AG04449 (cell line): ENCODE measurements at places on chromosomes 3 and 15.

- DNase-seq, result no peak
These were observed 3.0 kb upstream of the LRRC34 start for GRCh38 chr3:169815590-169816150.

DNA sequence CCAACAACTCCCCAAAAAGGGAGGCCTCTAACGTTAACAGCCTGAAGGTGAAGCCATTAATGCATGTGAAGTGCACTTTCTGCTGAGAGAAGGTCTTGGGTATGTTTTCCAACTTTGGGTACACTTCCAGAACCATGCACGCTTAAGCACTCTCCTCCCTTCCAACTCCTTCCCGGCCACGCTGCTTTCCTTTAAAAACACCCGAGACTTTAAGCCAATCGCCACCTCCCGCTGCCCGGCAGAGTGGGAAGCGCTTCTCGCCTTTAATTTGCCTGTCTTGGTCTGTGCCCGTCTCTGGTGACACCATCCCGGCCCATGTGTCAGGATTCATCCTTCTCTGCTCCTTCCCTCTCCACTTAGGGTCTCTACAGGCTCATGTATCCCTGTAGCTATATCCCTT is 35.3 kb downstream of the ITGB5 start:
- no peak for DNase-seq

DNA sequence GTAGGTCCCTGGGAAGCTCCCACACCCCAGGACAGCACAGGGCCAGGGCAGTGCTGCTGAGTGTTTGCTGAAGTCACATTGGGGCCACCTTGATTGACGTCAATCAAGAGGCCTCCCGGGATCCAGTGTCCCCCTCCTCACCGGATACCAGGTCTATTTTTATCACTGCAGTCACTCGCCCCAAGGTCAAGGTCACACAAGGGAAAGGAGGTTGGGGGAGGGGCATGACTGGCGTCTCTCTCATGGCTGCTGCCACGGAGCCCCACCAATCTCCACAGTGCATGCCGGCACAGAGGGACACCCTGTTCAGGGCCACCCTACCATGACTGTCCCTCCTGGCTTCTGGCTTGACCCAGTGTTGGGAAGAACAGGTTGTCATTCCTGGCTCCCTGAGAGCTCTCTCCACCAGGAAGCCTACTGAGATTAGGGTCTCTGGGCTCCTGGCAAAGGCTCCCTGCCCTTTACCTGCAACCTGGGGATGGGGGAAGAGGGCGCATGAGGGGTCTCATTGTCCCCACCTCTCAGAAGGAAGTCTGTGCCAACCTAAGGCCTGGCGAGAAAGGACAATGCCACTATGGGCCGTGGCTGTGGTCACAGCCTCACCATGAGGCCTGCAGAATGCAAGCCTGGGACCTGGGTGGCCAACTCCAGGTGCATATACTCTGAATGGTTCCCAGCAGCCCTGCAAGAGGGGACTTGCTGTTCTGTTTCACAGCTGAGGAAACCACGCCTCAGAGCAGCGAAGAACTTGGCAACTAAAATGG is 1.5 kb downstream of the MYL3 start:
- DNase-seq, result no peak

- no peak for DNase-seq
These were observed 54.7 kb downstream of the ADAM10 start for GRCh38 chr15:58694641-58695398.

DNA sequence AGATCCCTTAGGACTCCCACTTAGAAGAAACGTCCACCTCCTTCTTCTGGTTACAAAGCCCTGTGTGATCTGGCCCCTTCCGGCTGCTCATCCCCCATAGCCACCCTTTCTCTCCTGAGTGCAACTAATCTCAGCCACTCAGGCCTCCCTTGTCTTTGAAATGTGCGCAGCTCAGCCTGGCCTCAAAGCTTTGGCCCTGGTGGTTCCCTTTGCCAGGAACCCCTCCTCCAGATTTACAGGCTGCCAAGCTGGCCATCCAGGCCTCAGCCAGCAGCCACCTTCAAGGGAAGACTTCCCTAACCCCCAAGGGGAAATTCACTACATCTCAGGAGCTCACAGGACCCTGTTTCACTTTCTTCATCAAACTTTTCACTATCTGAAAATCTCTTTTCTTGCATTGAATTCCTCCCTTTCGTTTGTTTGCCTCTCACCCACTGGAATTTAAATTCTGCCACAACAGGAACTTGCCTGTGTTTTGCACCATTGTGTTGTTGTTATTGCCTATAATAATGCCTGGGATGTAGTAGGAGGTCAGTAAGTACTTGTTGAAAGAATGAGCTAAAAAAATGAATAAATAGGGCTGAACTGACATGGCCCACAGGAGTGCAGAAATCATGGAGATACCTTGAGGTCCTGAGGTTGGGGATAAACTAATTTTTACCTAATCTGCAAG is 109.5 kb upstream of the PFN2 start:
- no peak for DNase-seq

DNA sequence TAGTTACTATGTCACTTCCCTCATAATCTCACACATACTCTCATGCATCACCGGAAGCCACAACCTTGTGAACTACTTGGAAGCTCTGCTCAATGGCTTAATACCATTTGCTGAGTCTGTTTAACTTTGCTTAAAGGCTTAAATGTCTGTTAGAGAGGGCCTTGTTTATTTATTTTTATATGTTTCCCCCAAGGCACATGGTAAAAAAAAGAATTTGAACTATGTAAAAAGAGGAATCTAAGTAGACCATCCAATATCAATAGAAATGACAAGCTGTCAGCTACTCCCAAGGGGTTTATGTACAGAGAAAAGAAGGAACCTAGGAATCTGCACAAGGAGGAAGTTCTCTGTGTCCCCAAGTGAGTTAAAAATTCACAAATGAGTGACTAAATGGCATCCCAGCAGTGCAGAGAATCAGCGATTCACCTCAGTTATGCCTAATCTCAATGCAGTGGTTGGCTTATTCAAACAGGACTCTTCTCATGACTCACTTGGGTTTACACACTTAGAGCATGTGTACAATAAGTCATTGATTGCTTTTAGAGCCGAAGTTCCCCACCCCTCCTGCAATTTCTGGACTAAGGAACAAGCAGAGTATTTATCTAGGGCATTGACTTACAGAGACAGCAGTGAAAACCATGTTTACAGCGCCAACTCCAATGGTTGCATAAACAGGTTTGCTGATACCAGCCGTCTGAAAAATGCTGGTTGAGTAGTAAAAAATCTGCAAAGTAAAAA is 24.4 kb downstream of the SLC2A2 start:
- DNase-seq, result no peak

GRCh38 chr3:20225769-20226168 is 39.8 kb upstream of the SGO1 start:
- no peak for DNase-seq

DNA sequence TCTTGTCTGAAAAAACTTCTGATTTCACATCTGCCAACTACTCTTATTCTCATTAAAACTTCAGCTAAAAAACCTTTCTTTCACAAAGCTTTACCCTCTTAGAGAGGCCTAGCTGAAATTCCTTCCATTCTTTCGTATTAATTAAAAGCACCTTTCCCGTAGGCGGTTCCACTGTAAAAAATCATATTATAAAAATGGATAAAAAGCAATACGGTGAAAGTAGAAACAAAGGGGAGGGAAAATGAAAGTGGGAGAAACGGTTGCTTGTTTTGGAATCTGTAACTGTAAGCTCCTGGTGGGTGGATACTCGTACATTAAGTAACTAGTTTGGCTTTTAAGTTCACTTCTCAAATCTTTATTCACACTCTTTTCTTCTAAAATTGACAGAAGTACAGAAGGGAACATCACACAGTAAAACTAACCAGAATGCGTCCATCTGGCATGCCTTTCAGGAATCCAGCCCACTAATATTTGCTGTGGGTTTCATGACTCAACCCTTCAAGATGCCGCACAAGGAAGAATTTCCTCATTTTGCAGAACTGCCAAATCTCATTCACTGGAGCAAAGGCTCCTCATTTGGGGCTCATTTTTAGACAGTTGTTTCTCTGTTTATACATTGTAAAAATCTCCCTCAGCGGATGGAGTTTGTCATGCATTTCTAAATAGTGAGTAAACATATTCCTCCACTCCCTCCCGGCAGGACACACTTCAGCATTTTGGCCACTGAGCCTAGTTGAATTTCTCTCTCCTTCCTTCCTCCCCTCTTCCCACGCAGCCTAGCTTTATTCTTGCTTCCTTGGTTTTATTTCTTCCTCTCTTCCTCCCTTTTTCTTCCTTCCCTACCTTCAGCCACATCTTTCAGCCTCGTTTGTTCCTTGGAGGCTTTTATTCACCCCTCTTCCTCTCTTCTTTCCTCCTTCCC is 419.5 kb upstream of the NAALADL2 start:
- DNase-seq, result peak; percentile 97

DNA sequence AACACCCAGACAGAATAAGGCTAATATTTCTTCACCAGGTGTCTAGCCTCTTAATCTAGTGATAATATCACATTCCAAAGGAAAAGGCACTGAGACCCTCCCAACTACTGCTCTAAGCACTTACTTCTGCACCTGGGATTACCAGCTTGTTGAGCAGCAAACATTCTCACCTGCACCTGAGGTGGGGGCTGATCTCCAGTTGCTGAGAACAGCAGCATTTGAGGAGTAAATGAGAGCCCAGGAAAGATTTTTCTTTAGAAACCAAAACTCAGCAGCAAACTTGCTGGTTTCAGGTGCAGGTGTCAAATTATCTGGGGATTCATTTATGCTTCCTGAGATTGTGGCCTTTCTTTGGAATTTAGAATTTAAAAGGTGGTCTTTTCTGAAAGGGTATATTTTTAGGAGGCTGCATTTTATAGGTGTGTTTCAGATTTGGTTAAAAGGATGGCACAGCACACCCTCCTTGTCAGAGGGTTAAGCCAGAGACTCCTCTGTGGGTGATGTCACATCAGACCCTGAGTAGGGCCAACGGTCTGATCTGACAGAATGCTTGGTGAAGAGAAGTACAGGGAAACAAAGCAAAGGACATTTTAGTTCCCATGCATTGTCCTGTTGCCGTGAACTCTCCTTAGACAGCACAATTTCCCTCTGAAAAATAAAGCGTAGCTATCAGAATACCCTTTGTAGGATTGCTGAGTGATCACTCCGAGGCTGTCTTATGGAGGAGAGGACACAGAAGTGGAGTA is 411.0 kb upstream of the ATP11B start:
- no peak for DNase-seq

DNA sequence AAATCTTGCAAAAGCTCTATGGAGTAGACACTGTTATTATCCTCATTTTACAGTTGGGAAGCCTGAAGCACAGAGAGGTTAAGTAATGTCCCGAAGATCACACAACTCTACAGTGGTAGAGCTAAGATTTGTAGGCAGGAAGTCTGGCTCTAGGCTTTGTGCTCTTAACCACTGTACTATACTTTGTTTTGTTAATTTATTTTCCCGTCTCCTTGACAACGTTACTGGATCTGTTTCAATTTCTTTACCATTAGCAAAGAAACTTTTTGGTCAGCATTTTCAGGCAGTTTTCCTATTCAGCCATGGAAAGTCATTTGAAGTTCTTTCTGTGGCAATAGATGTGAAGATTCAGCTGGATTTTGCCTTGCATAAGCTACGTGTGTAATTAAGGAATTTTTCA is 51.7 kb downstream of the OTOL1 start:
- no peak for DNase-seq

DNA sequence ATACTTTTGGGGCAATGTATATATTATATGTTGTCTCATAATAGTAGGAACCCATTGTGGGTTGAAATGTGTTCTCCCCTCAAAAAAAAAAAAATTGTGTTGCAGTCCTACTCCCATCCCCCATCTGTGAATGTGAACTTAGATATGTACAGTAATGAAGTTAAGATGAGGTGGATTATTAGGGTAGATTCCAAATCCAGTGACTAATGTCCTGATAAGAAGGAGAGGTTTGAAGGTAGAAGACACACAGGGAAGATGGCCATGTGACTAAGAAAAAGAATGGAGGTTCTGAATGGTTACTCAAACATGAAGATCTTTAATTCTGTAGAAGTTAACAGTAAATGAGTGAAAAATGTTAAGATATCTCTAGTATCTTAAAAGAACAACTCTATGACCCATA is 3.0 kb upstream of the ATOSA start:
- DNase-seq, result no peak

DNA sequence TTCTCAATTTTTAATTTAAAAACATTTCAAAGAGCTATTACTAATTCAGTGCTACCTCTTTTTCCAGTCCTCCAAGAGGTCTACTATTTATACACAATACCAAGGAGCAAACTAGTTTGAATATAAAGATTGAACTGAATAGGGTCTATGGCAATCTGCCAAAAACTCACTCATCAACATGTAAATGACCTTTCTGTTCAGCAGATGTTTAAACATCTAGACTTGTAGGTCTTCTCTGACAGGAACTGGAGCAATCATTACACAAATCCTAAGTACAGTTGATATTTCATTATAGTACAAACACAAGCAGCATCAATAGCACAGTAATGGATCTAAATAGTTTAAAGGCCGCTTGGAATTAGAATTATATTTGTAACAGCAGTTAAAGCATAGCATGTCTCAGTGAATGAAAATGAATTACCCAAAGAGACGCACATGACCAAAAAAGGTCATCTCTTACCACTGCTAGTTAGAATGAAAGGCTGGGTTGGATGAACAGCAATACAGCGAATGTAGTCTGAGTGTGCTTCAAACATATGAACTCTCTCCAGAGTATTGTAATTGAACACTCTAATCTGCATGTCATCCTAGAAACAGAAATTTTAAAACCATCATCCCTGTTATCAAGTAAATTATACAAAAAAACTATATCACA is 10.7 kb downstream of the COPB2 start:
- DNase-seq, result no peak
